ENCODE measurements at places on chromosomes 16 and 17.

DNA sequence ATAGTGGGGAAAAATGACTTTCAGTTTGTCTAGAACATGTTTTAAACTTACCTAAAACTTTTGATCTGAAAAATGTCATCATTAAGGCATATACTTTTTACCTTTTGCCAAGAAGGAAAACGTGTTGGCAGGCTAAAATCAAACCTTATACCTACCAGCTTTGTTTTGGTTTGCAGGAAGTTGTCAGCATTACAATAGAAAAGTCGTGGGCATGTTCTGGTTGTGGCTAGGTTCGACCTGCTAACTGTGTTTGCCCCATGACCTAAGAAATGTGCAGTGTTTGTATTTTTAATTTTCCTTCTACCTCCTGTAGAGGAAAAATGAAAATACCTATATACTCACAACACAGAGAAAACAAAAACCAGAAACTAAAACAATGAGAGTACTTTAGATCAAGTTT lies 13.0 kb downstream of the SKAP1 start:
- DNase-seq = no peak

- DNase-seq = no peak
Measured at GRCh38 chr16:2350500-2350899, 10.0 kb upstream of the ABCA3 start.

GRCh38 chr16:17342031-17342430 lies 128.7 kb downstream of the XYLT1 start:
- no peak for DNase-seq

- DNase-seq = no peak
Measured at GRCh38 chr16:1180549-1181403, 27.9 kb downstream of the CACNA1H start.

- no peak for DNase-seq
Measured at GRCh38 chr17:2184993-2185931, 118.3 kb downstream of the SMG6 start.

GRCh38 chr17:4951486-4951885 lies 567 bp downstream of the ENO3 start:
- no peak for DNase-seq

All from stimulated activated CD8-positive, alpha-beta memory T cell treated with anti-CD3 and anti-CD28 coated beads, Interleukin-4, amount 100 ng/mL, for 1 hour (primary cell).